ENCODE measurements at places on chromosomes 16 and 17.

DNA sequence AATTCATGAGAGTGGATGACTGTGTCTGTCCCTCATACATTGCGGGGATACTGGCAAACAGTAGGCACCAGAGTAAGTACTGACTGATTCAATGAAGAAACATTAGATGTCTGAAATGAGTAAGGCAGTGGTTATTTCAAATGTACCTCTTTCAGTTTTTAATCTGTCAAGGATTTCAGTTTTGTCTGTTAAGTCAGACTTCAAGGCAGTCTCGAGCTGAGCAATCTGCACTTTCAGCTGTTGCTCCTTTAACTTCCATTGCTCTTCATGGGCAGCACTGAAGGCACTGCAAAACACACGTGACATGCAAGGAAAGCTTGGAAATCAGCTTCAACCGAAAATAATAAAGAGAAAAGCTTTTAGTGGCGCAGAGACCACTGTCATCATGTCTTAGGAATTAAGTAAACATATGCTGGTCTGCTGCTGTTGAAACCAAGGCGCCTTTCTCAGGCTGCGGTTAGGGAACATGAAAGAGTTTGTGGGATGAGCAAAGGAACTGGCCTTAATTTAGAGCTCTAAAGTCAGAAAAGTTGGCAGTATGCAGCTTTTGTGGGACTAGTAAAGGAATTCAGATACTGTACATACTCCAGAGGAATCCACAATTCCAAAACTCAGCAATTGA is 38.8 kb downstream of the RPGRIP1L start:
- no peak for DNase-seq

- DNase-seq: no peak
Measured at GRCh38 chr17:48711128-48711527, 11.2 kb downstream of the PRAC1 start.

DNA sequence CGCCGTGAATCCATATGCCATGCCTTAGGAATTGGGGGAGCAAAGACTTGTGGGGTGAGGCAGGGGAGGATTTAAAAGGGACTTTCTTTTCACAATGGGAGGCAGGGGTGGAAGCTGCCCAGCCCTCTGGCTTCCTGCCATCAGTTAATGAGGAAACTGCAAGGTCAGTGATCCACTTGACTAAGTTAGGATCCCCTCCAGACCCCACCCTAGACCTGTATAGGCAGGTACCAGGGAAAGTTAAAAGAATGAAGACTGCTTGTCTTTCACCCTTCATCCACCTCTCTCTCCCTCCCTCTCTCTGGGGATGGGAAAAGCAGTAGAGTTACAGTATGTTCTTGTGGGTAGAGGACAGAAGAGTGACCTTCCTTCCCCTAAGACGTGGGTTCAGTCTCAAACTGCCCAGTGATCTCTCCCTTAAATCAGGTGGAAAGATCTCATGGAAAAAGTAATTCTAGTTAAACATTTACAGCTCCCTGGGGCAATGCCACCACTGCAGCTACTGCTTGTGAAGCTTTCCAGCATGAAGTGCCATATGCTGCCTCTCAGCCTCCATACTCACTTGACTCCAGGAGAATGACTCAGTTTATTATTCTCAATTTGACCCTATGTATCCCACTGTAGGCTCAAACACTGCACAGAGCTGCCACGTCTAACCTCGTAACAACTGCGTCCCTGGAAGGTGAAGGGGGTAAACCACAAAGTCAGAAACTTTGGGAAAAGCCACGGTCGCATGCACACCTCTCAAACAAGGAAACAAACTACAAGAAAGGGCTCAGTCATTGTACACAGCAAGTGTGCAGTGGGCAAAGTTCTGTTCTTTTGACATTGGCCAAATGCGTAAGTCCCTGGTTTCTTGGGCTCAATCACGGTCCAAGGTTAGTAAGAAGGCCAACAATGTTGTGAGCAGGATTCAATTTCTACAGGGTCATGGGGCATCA is 1.2 kb downstream of the COA3 start:
- DNase-seq: no peak

GRCh38 chr17:74917430-74917829 is 5.6 kb downstream of the USH1G start:
- no peak for DNase-seq

- DNase-seq: no peak
Measured at GRCh38 chr17:28748852-28749515, 5.2 kb downstream of the TRAF4 start.

DNA sequence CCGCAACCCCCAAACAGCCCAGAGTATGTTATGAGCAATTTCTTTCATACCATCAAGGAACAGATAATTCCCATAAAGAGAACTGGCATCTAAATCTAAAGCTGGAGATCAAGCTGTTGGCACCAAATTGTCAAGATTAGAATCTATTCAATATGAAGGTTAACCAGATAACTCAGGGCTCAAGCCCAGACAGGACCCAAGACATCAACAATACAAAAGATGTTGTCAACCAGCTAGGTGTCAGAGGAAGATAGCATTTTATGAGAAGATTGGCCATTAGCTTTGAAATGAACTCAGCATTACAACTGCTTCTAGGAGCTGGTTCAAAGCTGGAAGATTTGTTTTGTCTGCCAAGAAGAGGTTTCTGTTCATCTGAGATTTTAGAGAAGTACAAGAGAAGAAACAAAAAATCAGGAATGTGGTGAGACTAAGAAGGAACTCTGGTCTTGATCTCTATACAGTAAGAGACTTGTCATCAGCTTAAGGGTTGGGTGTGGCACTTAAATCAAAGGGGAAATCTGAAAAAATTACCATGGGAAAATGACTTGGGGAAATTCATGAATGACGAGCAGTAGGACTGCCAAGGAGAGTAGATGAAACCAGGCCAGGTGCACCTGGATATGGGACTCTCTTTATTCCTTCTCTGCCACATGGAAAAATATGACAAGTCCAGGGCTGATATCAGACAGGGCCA is 64.2 kb upstream of the COX10 start:
- DNase-seq: no peak

DNA sequence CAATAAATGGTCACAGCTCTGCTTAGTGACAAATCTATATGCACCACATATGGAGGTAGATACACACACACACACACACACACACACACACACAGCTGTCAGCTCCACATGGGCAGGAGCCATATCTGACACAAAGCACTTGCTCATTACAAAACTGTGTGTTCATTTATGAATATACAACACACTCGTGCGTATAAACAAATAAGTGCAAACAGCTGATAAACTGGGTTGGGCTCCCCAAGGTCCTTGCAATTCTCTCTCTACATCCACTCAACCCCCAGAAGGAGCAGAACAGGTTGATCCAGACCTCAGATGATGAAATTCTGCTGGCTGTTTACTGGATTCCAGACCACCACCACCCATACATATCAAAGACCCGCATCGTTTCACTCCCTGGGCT is 140.7 kb downstream of the XYLT1 start:
- DNase-seq: no peak

Measured in spinal cord (tissue), 10 donors.